ENCODE measurements at places on chromosomes 3 and 15.

- DNase-seq: no peak
Measured at GRCh38 chr15:66999046-66999968, 66.1 kb upstream of the SMAD3 start.

- DNase-seq: no peak
Measured at GRCh38 chr3:105933871-105934270, 65.1 kb upstream of the CBLB start.

GRCh38 chr3:46504789-46505188 is 7.0 kb downstream of the RTP3 start:
- DNase-seq: no peak

DNA sequence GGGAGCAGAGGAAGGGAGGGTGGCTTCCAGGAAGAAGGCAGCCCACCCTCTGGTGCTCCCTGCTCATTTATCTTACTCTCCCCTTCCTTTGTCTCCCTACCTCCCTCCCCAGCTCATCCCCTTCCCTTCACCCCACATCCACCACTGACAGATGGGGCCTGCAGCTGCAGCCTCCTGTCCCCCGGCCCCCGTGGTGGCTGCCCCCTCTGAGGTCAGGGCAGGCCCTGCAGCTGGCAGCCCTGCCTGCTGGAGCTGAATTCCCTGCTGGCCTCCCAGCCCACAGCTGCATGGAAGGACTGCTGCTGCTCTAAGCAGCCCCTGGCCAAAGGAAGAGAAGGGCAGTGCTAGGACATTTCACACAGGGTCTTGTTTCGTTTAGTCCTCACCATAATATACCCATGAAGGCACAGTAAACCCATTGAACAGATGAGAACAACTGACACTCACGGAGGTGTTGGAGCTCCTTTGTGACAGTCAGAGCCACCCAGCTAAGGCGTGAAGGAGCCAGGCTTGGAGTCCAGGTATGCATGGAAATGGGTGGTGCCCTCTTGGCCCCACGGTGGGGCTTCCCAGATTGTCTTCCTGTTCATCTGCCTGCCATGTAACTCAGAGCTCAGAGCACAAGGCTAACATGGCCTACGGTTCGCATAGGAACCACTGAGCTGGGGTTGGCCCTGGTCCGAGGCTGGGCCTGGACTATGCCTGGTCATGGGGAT is 121.7 kb upstream of the PRR20G start:
- DNase-seq: no peak

GRCh38 chr3:72907731-72908620 is 20.1 kb downstream of the GXYLT2 start:
- DNase-seq: no peak

DNA sequence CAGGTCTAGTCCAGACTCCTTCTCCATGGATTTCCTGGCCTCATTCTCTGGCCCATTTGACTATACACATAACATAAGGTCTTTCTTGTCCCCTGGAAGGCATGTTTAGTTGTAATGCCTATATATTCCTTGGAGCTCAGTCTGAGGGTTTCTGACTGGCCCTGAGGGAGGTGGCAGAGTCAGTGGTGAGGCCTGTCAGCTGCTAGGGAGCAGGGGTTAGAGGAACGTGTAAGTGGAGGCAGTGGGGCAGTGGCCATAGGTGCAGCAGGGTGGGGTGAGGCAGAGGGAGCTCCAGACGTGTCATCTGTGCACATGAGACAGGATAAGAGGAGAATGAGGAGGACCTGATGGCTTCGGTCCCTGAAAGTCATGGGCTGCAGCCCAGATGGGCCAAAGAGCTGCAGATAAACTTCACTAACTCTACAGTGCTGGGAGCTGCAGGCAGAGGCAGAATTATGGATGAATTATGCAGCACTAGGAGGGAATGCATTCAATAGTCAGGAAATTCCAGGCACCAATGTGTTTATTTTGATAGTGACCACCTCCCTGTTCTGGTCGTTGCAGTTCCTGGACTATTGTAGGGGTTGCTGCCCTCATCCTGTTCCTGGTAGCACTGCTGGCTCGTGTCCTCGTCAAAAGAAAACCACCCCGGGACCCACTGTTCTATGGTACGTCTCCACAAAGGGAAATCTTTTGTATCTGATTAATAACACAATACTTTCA is 4.9 kb downstream of the TM6SF1 start:
- DNase-seq: no peak

DNA sequence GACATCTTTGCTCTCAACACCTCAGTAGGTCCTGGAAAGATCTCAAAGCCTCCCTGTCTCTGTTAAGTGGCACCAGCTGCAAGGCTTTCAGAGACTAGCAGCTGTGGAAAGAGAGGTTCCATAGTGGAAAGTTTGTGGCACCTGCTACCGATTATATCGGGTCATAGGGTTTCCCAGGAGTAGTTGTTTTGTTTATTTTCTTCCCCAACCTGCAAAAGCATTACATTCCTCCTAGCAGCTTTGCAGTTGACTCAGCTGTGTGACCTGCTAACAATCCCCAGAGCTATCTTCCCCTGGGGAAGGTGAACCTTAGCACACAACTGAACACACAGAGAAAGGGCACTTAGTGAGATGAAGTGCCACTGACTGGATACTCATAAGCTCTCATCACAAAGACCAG is 598.9 kb upstream of the GRM7 start:
- no peak for DNase-seq

DNA sequence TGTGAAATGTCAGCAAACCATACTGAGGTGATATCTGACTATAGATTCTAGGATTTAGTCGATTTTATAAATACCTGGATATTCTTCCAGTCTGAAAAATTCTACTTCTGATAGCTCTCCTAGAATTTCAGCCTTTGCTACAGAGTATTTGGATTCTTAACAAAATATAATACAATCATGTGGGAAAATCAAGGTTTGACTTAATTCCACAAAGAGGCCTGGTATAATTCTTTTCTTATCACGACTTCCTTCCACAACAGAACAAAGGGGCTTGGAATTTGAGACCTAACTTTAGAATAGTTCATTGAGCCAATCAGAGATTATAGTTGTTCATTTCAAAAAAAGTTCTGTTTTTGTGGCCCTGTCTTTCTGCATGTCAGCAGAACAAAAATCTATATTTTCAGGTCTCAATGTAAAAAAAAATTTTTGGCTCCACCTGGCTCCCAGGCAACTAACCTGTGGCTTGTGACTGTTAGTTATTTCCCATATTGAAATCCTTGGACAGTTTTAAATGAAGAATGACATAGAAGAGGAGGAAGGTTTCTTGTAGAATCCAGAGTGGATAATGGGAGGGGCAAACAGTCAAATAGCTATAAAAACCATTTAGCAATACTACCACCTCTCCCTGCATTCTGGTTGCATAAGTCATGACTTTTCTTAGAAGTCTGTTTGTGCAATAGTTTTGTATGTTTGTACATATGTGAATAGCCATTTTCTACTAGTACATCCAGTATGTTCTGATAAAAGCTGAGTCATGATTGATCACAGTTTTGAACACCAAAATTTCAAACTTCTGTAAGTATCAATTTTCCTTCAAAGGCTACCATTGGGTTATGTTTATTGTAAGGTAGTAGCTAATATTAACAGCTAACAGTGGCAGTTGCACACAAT is 4.0 kb downstream of the TM4SF1 start:
- DNase-seq: no peak

DNA sequence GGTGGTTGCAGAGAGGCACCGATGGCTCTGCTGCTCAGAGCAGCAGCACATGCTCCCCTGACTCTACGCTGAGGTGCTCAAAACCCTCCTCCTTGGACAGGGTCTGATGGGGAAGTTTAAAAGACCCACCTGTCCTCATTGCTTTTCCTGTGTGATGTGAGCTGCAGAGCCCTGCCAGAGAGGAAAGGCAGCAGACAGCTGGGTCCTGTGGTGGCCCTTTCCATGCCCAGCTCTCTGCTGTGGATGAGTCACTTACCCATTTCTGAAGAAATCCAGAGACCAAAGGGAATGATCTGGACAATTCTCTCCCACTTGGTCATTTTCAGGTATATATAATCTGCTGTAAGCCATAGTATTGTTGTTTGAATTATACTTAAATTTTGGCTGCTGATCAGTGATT is 121.7 kb downstream of the CHDH start:
- DNase-seq: no peak

- no peak for DNase-seq
Measured at GRCh38 chr3:127676456-127676855, 3.7 kb downstream of the ABTB1 start.

DNA sequence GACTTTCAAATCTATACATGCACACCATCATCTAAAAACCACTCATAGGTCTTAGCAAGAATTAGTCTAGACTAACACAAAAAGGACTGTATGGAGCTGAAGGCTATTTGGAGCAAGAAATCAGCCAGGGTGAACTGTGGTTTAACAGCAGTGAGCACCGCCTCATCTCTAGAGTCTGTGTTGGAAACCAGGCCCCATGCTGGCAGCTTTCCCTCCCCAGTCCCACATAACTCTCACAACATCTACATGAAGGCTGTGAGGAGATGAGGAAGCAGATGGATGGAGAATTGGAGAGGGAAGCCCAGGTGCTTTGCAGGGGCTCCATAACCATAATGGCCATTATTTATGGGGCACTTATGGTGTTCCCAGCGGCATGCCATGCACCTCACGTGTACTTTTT is 133.2 kb upstream of the TOPAZ1 start:
- no peak for DNase-seq

GRCh38 chr3:45109771-45110508 is 36.2 kb downstream of the CDCP1 start:
- DNase-seq: no peak

DNA sequence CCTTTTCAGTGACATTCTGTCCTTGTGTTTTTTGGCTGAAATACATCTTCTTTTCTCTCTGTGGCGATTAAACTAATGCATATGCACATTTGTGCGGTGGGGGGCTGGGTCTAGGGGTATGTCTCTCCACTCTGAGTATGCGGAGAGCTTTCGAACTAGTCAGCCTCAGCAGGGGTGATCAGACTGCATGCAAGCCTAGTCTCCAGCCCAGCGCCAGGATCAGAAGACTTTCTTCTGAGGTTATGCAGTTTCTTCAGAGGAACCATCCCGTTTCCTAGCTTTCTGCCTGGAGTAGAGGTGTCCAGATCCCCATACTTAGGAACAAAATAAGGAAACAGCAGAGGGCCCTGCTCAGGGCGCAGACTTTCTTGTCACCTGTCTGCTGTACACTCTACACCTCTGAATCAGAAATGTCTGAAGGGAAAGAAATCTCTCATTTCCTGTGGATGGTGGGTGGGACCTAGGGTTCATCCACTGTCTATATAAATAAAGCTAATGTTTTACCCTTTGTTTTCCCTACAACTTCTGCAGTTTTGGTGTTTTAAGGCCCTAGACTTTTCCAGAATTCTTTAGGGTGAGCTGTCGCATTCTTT is 230.4 kb downstream of the ABHD5 start:
- DNase-seq: no peak

DNA sequence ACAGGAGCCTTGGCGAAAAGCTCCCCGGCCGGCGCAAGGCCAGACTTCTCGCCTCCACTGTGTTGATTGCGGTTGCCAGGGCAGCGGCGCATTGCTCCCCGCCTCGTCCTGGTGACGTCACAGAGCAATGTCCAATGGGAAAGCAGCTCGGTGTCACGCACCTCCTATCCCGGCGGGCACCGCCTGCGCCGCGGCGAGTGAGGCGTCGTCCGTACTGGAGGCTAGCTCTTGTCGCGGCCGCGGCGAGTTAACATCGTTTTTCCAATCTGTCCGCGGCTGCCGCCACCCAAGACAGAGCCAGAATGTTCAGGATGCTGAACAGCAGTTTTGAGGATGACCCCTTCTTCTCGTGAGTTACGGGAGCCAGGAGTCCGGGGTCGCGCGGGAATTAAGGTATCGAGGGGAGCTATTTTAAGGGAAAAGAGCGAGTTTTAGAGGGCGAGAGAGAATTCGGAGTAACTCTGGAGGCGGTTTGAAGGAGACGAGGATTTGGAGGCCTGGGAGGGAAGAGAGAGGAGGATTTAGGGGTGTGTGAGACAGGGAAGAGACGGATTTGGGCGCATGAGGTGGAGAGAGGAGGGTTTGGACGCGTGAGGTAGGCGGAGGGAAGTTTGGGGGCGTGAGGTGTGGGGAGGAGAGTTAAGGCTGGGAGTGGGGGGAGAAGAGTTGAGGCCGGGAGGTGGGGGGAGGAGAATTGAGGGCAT is at the start of gene MLF1:
Gene MLF1 (plus strand): TSS at position 196 of the 704 bp plus-strand sequence. CDS start 107 bp downstream, at position 303.
- peak; percentile 96 for DNase-seq

- DNase-seq: no peak
Measured at GRCh38 chr15:52806284-52806655, 16.1 kb upstream of the ONECUT1 start.

DNA sequence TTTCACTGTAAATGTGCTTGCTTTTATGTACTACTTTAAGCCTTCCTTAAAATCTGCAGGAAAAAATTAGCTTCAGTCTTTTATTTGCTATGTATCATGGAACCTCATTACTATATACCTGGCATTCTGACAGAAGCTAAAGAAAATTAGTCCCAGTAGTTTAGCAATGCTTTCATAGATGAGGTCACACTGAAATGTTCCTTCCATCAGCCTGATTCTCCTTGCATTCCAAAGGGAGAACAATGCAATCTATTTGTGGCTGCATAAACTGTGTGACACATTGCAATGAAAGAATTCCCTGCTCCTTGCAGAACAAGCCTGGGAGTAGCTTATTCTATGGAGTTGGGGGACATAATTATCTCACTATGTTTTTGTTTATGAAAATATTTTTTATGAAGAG is 691.5 kb upstream of the ARPP21 start:
- peak; percentile 8 for DNase-seq

DNA sequence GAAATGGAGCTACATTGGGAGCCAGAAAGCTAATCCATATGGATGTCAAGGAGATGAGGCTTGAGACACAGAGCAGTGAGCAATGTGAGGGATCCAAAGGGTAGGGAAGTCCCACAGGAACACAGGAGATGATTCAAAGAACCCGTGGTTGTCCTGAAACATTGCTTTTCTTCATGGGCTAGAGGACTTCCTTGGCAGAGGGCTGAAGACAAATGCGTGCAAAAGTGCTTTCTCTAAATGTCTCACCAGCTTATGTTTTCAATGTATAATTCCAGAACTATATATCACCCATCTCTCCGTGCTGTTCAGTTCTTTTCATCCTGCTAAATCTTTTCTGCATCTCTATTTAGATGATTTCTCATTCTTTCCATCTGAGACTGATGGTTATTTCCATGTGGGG is 46.0 kb upstream of the GOLGA8A start:
- DNase-seq: no peak

GRCh38 chr3:72960812-72961518 is 35.6 kb upstream of the PPP4R2 start:
- DNase-seq: peak; percentile 47

DNA sequence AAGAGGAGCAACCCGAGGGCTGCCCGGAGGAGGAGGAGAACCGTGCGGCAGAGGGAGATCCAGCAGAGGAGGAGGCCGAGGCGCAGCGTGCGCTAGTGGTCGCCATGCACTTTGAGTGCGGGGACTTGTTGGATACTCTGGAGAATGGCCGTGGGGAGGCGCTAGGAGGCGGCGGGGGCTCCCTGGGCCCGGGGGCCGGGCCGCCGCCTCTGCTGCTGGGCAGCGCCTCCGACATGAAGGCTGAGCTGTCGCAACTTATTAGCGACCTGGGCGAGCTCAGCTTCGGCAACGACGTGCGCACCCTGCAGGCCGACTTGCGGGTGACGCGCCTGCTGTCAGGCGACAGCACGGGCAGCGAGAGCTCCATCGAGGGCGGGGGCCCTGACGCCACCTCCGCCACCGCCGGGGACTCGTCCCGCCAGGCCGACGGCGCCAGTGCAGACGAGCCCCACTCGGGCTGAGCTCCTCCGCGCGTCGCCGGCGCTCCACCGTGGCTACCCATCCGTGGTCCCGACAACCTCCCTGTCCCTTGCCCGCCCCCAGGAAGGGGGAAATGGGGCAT is 2.0 kb downstream of the FAM43A start:
- DNase-seq: peak; percentile 7

- DNase-seq: no peak
Measured at GRCh38 chr3:116702334-116702733, 7.2 kb upstream of the TUSC7 start.

Measured in midbrain (tissue), 1 donor.